ENCODE measurements at places on chromosomes 4 and X.

- DNase-seq = no peak
Observed at GRCh38 chrX:30217465-30217864, 2.1 kb downstream of the MAGEB2 start.

DNA sequence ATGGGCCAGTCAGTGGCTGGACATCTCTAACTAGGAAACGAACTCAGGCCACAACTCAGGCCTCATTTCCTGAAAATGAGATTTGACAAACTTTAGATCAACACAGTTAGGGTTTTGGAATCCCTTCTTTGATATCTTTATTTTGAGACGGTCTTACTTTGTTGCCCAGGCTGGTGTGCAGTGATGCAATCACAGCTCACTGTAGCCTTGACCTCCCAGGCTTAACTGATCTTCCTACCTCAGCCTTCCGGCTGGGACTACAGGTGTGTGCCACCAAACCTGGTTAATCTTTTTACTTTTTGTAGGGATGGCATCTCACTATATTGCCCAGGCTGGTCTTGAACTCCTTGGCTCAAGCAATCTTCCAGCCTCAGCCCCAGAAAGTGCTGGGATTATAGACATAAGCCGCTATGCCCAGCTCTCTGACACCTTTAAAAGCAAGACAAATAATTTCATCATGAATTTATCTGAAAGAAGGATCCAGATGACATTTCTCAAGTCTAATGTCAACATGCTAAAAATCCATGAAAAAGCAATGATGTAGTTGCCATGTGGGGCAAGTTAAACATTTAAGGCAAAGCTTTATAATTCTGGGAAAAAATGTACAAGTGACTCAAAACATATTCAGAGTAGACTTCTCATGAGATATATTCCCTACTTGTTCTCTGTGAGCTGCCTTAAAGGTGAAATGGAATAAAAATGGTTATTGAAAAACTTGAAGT lies 89.1 kb upstream of the CBR4 start:
- no peak for DNase-seq

DNA sequence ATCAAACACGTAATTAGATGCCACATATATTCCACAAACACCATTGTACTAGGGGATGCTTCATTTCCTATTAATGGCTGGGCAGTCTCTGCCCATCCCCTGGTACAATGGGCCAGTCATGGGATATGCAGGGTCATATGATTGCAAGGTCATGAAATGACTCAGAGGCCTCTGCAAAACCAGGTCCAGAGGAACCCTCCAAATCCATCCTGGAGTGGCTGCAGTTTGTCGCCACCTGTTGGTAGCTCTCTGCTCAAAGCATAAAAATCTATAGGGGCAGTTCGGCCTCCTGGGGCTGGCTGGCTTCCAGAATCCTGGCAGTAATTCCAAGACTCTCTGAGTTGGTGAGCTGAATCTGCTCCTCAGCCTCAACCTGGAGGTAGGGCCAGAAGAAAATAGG lies 22.9 kb upstream of the PUDP start:
- DNase-seq = peak; percentile 11

GRCh38 chr4:142598132-142598531 lies 248.0 kb downstream of the INPP4B start:
- no peak for DNase-seq

DNA sequence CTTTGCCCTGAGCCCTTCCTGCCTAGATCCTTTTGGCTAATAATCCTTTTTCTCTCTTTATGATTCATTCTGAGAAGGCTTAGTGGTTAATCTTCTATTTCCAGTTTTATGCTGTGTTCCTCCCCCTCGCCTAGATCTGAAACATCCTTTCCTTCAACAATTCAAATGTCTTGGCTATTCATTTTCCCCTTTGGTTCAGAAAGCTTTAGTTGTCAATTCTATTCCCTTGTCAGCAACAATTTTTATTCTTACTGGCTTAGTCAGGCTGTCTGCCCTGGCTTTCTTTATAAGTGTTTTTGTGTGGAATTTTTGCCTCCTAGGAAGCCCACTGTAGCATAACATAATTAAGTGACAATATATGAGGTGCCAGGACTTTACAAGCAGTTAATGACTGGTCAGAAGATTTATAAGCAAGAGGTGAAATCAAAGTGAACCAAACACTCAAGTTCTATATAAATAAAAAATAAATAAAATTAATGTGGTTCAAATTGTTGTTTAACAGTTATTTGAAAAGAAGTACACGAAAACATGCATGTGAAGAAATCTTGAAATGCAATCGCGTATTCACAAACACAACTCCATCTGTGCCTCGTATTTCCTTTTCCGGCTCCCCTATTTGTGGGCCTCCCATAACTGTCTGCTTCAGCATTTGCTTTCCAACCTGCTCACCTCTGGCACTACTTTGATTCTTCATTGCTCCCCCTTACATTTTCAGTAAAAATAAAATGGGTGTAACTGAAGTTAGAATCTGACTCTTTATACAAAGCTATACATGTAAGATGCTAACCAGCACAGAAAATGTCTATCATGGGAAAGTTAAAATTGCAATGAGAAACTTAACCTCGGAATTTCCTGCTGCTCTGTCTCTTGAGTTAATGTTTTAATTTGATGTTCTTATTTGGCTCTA lies 235.4 kb downstream of the SPRY1 start:
- DNase-seq = no peak

DNA sequence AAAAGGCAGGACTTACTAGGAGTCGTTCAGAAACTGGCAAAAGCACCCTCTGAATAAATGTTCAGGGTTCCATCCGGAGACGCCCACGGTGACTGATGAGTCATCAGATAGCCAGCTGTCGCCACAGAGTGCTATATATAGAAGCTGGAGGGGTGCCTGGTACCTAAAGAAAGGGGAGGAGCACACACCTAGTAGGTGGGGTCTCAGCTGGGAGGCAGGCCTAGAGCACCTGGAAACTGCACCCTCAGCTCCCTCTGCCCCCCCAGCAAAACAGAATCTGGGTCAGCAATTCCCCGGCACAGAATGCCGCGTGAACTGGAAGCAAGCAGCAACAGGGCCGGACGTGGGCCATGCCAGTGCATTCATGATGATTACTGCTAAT lies 242.0 kb downstream of the BCOR start:
- DNase-seq = peak; percentile 20

DNA sequence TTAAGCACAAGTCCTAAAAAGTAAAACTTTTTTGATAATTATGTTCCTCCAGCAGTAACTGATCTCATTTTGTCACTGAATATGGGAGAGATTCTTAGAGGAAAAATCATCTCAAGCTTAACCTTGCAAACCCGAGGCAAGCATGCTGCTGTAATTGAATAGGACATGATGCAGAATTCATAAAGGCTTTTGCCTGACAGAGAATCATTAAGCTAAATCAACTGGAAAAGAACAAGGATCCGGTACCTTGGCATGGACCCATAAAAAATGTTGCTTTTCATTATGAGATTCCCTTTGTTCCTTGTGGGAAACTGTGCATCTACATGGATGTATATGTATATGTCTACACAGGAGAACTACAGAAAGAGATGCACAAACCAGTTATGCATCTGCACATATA lies 149.1 kb downstream of the PAPSS1 start:
- DNase-seq = no peak

DNA sequence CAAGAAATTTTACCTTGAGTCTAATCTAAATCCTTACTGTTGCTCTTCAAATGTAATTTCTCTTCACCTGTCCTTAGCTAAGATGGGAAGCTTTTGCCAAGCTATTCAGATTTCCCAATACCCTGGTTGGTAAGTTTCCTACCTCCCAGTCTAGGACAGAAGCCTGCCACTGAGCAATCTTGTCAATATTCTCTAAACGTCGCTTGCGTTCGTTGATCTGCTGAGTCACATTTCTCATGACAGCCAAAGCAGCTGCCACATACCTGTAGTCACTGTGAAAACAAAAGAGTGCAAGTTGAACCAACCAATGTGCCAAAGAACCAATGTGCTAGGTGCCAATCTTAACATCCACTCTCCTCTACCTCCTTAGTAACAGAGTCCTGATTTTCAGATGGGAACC lies 111.1 kb downstream of the ARHGEF9 start:
- no peak for DNase-seq

DNA sequence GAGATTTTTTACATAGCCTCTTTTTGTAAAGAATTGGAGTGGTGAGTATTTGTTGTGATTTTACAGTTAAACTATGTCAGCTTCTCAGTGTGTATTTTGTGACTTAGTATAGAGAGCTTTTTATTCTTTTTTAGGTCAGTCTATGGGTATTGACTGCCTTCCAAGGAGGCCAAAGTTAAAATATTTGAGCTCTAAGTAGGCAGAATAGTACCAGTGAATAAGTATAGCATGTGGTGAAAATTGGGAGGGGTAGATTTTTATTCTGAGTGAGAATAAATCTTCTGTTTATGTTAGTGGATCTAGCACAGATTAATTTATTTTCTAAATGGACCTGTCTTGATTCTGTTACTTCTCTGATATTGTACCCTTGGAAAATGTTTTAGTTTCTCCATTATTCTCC lies 37.5 kb downstream of the HERC3 start:
- no peak for DNase-seq

DNA sequence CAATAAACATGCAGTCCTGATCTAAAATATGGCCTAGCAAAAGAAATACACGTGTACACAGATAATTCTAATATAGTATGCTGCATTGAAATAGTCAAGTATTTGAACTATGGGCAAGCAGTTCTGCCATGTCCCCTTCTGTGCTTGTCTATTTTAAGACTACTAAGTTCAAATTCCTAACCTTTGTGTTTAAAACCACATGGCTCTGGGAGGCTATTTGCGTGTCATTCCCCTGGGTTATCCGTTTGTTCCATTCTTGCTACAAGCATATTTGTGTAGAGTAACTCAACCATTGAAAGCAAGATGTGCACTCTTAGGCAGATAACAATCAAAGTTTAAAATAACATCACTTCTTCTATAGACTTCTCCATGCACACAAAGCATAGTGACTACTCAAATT lies 25.4 kb upstream of the TBC1D1 start:
- DNase-seq = no peak

- no peak for DNase-seq
Observed at GRCh38 chrX:31190221-31190975, 118.6 kb upstream of the FTHL17 start.

GRCh38 chr4:8586246-8586645 lies 6.1 kb downstream of the GPR78 start:
- no peak for DNase-seq

- DNase-seq = no peak
Observed at GRCh38 chrX:29788991-29789699, 426.2 kb upstream of the MAGEB2 start.

DNA sequence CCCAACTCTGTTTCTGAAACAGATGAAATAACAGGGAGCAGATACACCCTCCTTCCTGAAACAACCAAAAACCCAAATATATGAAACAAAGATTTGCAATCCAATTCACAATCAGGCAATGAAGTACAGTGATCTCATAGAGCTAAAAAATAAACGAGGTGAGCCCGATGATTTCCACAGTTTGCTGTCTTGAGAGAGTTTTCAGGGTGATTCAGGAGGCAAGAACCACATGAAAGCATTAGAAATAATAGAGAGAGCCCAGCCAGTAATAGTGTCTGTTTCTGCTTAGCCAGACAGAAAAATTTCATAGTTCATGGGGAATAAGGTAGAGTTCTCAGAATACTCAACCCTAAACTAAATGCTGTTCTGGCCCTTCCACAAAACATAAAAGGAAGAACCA lies 296.2 kb downstream of the PDHA2 start:
- DNase-seq = no peak

DNA sequence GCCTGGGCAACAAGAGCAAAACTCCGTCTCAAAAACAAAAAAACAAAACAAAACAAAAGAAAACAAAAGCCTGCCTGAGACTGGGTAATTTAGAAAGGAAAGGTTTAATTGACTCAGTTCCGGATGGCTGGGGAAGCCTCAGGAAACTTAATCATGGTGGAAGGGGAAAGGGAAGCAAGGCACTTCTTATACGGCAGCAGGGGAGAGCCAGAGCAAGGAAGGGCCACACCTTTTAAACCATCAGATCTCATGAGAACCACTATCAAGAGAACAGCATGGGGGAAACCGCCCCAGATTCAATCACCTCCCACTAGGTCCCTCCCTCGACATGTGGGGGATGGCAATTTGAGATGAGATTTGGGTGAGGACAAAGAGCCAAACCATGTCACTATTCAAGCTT lies 122.2 kb downstream of the UBE2K start:
- DNase-seq = no peak

DNA sequence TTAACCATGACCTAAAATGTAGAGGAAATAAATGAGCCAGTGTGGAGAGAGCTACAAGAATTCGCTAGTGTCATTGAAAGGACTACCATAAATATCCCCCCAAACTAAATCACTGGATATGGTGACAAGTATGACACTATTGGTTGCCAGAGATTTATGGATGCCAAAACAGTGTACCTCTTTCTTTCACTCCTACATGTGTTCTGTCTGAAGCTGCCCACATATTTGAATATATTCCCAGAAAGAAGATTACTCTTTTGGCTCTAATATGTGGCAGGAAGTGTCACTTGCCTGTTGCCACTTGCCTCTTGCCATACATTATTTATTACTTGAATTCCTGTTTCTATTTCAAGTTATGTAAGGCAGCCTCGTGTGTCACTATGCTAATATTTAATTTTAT lies 1573.6 kb downstream of the TECRL start:
- no peak for DNase-seq

- DNase-seq = no peak
Observed at GRCh38 chr4:38322714-38323113, 341.3 kb upstream of the KLF3 start.

GRCh38 chrX:31038575-31039326 lies 33.1 kb downstream of the FTHL17 start:
- no peak for DNase-seq

- DNase-seq = no peak
Observed at GRCh38 chr4:94895081-94895480, 137.3 kb downstream of the BMPR1B start.

DNA sequence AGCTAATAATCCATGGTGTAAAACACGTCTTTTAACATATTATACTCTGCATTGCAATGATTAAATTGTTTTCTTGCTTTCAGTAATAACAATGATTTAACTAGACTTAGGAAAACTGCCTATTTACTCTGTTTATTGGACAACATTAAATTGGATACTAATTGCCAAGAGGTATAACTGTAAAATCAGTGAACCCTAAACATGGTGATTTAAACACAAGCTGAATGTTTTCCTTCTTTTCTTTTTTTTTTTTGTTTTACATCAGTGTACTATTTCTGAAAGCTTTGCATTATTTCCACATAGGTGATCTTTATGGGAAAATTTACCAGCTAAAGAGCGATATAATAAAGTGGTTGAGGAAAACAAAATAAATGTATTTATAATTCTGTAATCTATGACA lies 276.7 kb downstream of the PCDH7 start:
- DNase-seq = no peak

DNA sequence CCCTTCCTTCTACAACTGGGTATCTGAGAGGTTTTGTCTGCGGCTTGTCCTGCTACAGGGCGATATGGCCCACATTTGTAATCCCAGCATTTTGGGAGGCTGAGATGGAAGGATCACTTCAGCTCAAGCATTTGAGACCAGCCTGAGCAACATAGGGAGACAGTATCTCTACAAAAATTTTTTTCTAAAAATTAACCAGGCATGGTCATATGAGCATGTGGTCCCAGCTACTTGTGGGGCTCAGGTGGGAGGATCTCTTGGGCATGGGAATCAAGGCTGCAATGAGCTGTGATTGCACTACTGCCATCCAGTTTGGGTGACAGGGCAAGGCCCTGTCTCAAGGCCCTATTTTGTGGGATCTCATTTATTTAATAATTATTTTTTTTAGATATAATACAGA lies 420.6 kb upstream of the PABPC4L start:
- DNase-seq = no peak

Data from GDM1 (cell line).